Posterior vena cava (tissue), 2 donors: ENCODE measurements at places on chromosomes 6 and 20. TPM values are rescaled to one million over a fixed set of nuclear protein-coding genes. Genes with fewer than 3 reads are reported as not detected.

DNA sequence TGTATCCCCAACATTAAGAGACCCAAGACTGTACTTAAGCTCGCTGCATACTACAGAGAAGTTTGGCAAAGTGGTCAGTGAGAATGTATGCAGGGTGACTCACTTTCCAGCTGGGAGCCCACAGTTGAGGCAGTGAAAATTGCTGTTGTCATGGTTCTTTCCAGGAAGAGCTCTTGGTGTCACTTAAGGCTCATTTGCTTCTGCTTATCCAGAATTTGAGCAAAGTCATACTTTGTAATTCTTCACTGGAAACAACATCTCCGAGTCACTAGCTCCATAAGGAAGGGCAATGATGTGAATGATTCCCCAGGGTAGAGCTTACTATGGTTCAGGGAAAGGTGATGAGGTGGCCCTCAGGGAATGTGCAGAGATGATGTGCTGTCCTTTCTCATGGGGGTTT, 65.4 kb upstream of the FBXL4 start:
- DNase-seq = no peak

GRCh38 chr6:113405326-113406047, 451.7 kb upstream of the MARCKS start:
- DNase-seq = no peak

The KIAA1755 gene
- 18.6 TPM for total RNA-seq

The CD40 gene
- 11.3 TPM for total RNA-seq

The PNPLA1 gene
- total RNA-seq = 0.14 TPM

The SMLR1 gene
- not detected for total RNA-seq
